ENCODE measurements at places on chromosomes 4 and X.

DNA sequence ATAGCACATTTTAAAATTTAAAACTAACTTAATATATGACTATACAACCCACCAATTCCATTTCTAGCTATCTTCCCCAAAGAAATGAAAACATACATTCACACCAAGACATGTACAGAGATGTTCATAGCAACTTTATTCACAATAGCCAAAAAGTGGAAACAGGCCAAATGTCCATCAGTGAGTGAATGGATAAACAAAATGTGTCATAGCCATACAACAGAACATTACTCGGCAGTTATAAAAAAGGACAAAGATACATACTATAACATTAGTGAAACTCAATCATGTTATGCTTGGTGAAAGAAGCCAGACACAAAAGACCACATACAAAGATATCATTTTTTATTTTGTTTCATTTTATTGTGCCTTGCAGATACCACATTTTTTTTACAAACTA, 396.8 kb downstream of the PACRGL start:
- no peak for DNase-seq

GRCh38 chr4:108396900-108397497, 223.4 kb upstream of the RPL34 start:
- DNase-seq = no peak

DNA sequence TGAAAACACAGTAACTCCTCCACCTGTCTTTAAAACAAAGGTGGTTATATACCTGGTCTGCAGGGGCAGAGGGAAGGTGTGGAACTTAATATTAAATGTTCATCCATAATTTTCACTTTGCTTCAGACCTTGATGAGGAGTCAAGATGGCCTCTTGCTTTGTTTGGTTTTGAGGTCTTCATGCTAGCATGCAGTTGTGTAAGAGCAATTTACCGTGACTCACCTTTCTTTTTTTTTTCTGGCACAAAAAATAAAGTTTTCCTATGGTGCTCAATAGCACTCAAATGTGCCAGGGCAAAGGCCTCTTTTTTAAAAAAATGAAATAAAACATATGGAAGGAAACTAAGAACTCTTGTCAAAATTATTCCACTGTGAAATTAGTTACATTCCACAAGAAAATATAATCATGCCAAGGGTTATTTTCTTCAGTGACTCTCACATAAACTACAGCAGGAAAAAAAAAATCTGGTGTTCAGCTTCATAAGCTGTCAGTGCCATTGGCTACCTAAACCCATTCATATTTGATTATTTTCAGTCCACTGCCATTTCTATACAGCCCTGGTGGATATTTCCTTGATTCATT, 128.2 kb downstream of the SLC7A11 start:
- no peak for DNase-seq

DNA sequence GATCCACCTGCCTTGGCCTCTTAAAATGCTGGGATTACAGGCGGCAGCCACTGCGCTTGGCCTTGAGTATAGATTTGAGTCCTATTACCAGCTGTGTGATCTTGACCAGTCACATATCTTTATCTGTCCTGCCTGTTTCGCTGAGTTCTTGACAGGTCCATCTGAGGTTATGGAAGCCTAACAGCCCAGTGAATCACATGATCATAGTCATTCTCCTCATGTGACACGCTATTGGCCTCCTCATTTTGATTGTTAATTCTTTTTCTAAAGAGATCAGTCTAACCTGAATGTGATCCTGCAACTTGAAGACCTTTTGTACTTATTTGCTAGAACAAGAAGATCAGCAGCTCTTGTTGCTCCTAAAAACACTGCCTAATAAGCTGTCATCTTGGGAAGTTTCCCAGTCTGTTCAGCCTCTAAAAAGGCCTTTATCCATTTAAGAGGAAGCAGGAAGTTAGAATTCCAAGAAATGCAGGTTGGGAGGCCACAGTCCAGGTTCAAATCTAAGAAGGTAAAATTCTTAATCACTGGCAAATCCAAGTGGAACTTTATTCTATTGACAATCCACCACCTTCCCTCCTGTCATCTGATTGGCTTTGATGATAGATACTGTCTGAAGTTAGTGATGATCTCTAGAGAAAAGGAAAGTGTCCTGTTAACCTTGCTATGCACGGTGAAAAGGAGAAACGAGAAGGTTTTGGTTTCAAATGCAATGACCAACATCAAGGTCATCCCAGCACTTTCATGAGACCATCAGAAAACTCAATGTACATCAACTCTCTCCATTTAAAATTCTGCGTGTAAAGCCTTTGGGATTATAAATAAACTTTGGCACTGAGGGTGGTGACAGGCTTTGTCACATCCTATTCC, 86.9 kb downstream of the CHRNA9 start:
- no peak for DNase-seq

GRCh38 chr4:38904090-38904666, 36.6 kb downstream of the FAM114A1 start:
- no peak for DNase-seq

- DNase-seq = no peak
Observed at GRCh38 chr4:151204925-151205524, 71.9 kb upstream of the PRSS48 start.

DNA sequence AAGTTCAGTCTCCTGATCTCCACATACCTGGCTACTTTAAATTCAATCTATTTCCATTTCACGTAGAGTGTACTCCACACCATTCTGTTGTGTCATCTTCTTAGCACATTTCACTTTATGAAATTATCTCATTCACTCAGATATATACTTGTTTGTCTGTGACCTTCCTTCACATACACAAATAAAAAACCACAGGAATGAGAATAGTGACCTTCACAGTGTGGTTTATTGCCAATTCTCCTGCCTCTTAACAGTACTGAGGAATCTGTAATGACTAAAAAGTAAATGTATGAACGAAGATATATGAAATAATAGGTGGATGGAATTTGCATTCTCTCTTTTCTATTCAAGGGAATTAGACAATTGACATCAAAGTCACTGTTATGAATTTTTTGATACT, 183.9 kb upstream of the PCDH7 start:
- DNase-seq = no peak

- no peak for DNase-seq
Observed at GRCh38 chr4:86970447-86971354, 35.9 kb downstream of the AFF1 start.

- DNase-seq = no peak
Observed at GRCh38 chr4:37400241-37400881, 155.8 kb downstream of the NWD2 start.

DNA sequence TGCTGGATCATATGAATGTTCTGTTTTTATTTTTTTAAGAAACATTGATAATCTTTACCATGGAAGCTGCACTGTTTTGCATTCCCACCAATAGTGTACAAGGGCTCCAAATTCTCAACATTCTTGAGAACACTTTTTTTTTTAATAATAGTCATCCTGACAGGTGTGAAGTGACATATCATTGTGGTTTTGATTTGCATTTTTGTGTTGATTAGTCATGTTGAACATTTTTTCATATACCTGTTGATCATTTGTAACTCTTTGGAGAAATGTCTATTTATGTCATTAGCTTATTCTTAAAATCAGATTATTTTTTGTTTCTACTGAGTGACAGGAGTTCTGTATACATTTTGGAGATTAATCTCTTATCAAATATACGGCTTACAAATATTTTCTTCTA, 408.5 kb downstream of the GLUD2 start:
- DNase-seq = no peak

GRCh38 chr4:185589067-185589836, 53.9 kb upstream of the PDLIM3 start:
- no peak for DNase-seq

DNA sequence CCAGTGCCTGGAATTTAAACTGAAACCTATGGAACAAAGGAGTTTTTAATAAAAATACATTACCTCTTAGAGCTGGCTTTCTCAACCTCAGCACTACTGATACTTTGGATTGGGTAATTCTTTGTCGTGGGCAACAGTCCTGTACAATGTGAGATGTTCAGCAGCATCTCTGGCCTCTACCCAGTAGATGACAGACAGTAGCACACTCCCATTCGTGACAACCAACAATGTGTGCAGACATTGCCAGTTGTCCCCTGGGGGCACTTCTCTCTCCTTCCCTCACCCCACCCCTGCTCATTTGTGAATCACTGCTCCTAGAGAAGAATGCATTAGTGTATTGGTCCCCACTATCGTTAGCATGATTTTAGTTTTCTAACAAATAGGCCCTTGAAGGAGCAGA, 16.2 kb downstream of the GPAT3 start:
- DNase-seq = no peak

DNA sequence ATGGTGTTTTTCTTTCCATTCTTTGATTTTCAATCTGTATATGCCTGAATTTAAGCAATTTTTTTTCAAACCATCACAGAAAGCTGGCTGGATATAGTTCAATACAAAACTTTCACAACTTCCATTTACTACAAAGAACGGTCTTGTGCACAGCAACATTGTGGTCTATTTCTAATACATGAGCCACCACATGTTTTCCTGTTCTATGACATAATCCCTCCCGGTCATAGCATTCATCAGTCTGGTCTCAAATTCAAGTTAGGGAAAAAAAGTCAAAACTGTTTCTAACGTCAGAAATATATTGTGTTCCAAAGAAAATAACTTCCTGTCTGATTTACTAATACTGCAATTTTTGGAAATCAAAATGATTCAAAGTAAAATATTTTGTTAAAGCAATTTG, 7.5 kb upstream of the CXCL6 start:
- DNase-seq = no peak

GRCh38 chrX:49147936-49148335, 14.6 kb upstream of the MAGIX start:
- DNase-seq = no peak

GRCh38 chr4:157185363-157185762, 35.2 kb upstream of the GRIA2 start:
- DNase-seq = no peak

GRCh38 chrX:109843963-109844751, 111.1 kb upstream of the ACSL4 start:
- DNase-seq = no peak

- no peak for DNase-seq
Observed at GRCh38 chr4:173243321-173243720, 74.7 kb downstream of the GALNT7 start.

DNA sequence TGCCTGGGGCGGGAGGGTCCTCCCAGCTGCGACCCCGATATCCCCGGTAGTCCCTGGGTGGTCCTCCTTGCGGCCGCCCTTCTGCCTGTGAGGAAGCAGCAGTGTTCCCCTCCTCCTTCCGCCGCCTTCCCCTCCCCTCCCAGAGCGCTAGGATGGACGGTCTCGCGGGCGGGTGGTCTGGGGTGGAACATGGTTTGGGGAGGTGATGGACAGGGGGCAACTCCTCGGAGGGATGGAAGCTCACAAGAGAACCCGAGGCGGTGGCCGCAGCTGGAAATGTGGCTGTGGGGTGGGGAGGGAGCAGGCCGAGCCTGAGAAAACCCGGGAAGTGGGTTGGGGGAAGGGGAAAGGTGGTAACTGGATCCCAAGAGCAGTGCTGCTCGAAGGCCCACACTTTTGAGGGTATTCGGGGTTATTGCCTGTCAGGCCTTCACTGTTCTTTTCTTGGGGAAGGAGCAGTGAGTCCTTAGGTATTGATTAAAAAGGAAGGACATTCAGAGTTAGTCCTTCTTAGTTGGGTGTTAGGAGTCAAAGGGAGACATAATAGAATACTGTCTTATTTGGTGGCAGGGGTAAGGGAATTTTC, 581 bp downstream of the UBE2K start:
- peak; percentile 59 for DNase-seq
